ENCODE measurements at places on chromosomes 2 and 18.

GRCh38 chr2:164984428-164984827 is 29.1 kb upstream of the SLC38A11 start:
- H3K36me3 ChIP-seq = no peaks in the 10 kb centered on the region
- no peaks in the 10 kb centered on the region for H3K27me3 ChIP-seq
- no peak overlapping the region for H3K27ac ChIP-seq
- DNase-seq = no peak
- H3K4me3 ChIP-seq = no peak overlapping the region

DNA sequence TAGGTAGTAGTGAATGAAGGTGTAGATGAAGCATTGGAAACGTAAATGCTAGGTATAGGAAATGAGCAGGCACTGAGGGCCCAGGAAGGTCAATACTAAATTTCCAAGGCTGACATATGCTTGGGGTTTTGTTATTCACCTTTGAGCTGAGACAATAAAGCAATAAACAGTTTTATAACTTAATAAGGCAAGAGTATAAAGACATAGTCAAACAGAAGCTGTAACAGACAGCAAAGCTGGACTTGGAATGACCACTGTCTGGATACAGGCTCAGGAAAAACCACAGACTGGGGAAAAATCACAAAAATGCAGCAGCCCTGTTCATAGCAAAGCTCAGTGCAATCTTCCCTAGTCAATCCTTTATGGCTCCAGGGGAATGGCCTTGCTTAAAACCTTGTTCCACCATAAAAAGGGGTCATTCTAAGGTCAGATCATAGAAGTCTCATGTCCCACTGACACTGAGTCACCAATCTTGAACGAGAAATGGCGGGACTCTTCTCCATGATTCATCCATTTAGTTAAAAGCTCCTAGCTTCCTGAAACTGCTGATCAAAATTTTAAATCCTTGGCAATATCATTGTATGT is 493.3 kb downstream of the CMPK2 start:
- H3K27ac ChIP-seq = no peak overlapping the region
- H3K27me3 ChIP-seq = no peaks in the 10 kb centered on the region
- no peaks in the 10 kb centered on the region for H3K36me3 ChIP-seq
- H3K4me3 ChIP-seq = no peak overlapping the region

DNA sequence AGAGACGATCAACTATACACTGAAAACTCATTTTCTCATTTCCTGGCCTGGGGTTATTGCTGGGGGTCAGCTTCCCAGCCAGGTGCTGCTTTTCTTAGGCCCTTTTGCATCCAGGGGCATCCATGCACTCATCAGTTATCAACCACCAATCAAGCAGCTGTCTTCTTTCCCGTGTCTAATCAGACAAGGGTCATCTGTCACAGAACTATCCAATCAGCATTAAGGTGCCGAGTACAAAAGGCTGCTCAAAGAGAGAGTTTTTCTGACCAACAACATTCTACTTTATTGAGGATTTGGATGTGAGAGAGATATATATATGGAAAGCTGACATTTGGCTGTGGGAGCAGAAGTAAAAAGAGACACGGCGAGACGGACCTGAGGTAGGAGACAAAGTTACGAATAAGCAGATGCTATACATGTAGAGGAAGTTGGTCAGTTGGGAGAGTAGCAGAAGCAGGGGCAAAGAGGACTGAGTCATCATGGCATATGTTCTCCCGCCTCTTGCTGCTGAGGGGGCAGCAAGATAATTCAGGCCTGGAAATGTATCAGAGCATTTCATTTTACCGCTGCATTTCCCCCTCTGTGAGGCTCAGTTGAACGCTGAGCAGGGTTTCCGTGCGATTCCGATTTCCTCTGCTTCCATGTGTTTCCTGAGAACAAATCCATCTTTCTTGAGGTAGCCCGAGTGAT is 129.3 kb downstream of the NUP35 start:
- no peaks in the 10 kb centered on the region for H3K36me3 ChIP-seq
- no peaks in the 10 kb centered on the region for H3K27me3 ChIP-seq

GRCh38 chr2:60794271-60794863 is 38.3 kb downstream of the PAPOLG start:
- no peak overlapping the region for H3K4me3 ChIP-seq
- H3K36me3 ChIP-seq = peaks cover 81% of the 10 kb centered on the region
- H3K27ac ChIP-seq = no peak overlapping the region
- H3K4me1 ChIP-seq = no peaks in the 10 kb centered on the region
- no peaks in the 10 kb centered on the region for H3K27me3 ChIP-seq

DNA sequence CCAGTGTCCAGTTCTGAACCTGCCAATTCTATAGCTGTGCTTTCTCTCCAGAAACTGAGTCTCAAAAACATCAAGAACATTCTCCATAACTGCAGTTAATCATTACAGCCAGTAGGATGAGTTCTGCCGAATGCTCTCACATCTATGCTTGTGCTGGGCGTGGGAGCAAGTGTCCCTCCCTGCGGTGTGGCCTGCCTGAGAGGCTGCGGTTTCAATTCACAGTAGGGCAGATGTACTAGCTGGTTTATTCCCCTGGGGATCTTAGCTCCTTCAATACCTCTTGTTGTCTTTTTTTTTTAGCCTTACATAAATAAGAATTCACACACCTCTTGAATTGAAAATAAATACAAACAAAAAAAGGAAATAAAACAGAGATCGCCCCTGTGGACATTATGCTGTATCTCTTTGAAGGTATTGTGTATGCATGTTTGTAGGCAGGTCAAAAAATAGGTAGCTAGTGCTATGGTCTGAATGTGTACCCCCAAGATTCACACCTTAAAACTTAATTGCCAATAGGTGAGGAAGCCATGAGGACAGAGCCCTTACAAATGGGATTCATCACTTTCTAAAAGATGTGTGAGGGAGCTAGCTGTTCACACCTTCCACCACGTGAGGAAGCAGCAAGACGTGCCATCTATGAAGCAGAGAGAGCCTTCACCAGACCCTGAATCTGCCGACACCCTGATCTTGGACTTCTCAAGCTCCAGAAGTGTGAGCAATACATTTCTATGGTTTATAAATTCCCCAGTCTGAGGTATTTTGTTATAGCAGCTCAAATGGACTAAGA is 74.3 kb downstream of the BCL2L11 start:
- no peak overlapping the region for H3K27ac ChIP-seq
- peak; percentile 42 for DNase-seq
- no peaks in the 10 kb centered on the region for H3K36me3 ChIP-seq
- H3K4me1 ChIP-seq = no peaks in the 10 kb centered on the region

GRCh38 chr2:147634826-147635225 is 210.0 kb upstream of the ACVR2A start:
- no peaks in the 10 kb centered on the region for H3K36me3 ChIP-seq
- H3K27ac ChIP-seq = no peak overlapping the region
- DNase-seq = no peak
- peaks cover 29% of the 10 kb centered on the region for H3K4me1 ChIP-seq
- no peaks in the 10 kb centered on the region for H3K27me3 ChIP-seq

DNA sequence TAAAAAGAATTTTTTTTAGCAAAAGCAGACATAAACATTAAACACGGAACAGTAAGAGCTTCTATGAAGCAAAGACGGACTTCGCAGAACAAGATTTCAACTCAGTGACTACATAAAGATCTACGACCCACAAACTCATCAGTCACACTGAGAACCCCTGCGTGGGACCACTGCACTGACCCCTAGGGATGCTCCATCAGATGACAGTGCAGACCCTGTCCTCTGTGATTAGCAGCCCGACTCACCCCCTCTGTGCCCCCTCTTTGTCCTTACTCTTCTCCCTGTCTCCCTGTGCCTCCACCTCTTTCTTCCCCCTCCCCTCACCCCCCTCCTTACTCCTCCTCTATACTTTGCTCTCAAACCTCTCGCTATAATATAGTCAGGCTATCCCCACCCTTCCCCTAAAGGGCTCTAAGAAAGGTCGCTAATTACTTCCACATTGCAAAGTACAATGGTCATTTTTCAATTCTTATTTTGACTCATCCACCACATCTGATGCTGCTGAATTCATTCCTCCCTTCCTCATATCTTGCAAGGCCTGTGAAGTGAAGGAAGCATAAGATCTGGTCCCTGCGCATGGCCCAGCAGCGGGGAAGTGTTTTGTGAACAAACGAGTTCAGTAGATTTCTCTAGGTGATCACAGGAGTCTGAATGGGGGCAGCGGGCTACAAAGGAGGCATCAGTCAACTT is 89.3 kb downstream of the CABYR start:
- no peaks in the 10 kb centered on the region for H3K27me3 ChIP-seq
- peaks cover 57% of the 10 kb centered on the region for H3K4me1 ChIP-seq
- H3K4me3 ChIP-seq = no peak overlapping the region
- no peak for DNase-seq

Data from esophagus muscularis mucosa (tissue), 4 donors.